ENCODE measurements at places on chromosomes 16 and 17.

DNA sequence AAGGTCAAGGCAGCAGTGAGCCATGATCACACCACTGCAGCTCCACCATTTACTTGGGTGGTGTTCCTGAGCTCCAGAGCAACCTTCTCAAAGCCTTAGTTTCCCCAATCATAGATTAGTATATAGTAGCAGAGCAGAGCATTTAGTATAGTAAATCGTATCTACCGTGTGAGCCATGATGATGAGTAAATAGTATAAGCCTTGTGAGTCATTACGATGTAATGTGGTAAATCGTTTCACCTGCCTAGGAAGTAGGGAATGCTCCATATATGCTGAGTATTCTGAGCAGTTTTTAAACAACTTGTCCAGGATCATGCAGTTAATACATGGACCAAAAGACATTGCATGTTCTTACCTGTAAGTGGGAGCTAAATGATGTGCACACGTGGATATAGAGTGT, 66.4 kb downstream of the SCNN1B start:
- DNase-seq: no peak

DNA sequence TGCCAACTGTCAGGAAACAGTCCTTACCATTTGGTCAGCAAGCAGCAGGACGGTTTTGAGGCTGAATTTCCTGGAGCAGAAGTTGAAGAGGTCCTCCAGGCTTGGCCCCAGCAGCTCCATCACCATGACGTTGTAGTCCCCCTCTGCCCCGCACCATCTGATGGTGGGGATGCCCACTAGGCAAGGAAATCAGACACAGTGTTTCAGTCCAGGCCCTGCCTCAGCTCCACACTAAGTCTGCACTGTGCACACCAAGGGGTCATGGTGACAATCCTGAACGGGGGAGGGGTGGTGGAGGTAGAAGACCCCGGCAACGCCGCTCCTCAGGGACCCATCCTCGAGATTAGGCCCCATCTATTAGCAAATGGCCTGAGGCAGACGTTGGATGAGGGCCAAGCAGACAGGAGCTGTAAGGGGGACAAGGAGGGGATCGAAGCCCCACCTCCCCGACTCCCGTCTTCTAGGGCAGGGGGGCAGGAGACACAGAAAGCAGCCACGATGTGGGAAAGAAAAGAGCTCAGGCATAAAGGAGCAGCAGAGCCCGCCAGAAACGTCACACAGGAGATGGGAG, 18.0 kb downstream of the CSNK1D start:
- DNase-seq: no peak

- peak; percentile 77 for DNase-seq
Observed at GRCh38 chr17:10618202-10618635, 38.9 kb downstream of the MYH3 start.

DNA sequence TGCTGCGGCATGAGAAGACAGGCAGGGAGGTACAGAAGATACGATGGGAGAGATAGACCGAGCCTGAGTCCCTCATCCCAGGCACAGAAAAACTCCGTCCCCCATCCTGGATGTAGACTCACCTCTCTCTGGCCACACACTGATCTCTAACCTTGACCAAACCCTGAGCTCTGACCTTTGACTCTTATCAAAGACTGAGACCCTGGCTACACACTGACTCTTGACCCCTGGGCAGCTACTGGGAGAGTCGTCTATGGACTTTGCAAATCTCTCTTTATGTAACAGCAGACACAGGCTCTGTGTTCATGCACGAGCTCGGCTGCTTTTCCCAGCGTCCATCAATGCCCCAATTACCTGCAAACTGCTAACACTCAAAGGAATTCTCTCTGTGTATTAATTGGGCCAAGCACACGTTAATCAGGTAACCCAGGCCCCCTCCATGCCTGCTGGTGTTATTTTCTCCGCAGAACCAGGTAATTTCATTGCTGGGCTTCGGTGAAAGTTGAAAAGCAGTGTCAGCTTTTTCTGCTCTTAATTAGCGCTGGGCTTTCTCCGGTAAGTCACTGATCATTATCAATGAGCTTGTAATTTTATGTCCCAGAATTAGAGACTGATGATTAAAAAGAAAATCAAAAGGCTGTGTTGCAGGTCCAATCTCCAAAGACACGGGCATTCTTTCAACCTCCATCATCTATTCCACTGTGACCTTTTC, 179.4 kb upstream of the NLRP1 start:
- DNase-seq: no peak

DNA sequence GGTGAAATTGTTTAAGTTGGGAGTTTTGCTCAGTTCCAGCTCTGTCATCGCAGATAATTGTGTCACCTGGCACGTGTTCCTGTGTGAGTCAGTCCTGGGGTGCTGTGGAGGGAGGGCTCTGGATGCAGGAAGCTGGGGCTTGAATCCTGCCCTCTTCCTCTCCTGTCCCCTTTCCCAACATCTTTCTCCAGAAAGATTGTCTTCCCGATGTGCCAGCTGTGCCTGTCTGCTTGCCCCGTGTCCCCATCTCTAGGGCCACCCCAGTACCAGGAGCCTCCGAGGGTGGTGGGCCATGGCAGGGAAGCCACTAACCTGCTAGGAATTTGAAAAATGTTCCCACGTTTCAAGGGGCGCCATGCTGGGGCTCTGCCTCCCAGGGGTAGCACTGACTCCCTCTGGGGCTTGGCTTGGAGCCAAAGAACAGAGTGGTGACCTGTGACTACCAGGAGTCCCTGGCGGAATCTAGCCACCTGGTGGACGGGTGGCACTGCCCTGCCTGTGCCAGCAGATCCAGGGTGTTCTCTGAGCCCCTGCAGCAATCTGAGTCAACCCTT, 198.1 kb downstream of the ENGASE start:
- no peak for DNase-seq

GRCh38 chr17:68512960-68513474, 787 bp downstream of the PRKAR1A start:
- peak; percentile 64 for DNase-seq

- no peak for DNase-seq
Observed at GRCh38 chr16:63372815-63373214, 1336.6 kb upstream of the CDH8 start.

DNA sequence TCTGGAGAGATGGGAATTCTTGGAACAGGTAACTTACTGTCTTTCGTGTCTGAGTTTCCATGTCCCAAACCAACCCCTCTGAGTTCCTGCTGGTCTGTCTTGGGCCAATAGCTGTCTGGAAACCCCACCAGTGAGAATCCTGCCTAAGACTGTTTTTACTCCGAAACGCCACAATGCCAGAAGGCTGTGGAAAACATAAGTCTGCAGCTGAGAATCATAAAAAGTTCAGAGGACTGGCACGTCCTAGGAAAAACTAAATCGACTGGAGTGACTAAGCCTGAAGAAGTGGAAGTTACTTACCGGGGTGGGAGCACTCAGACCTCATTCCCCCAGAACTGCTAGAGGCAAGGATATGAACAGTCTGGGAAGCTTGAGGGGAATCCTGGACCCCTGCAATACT, 13.3 kb downstream of the LRRC75A start:
- peak; percentile 87 for DNase-seq

GRCh38 chr17:69696650-69697049, 282.2 kb downstream of the MAP2K6 start:
- peak; percentile 50 for DNase-seq

DNA sequence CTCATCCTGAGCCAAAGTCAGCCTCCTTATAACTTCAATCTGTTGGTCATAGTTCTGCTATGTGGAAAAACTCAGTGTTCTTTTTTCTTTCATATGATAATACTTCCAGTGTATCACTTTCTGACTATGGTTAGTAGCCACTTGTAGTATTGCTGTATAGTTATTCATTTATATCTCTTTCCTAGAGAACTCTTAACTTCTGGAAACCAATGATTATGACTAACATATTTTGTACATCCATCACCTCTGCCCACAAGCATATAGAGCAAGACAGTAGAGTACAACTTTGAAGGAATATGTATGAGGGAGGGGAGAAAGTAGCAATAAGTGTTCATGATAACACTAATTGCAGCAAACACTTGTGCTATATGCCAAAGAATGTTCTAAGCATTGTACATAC, 38.6 kb downstream of the COX10 start:
- no peak for DNase-seq

DNA sequence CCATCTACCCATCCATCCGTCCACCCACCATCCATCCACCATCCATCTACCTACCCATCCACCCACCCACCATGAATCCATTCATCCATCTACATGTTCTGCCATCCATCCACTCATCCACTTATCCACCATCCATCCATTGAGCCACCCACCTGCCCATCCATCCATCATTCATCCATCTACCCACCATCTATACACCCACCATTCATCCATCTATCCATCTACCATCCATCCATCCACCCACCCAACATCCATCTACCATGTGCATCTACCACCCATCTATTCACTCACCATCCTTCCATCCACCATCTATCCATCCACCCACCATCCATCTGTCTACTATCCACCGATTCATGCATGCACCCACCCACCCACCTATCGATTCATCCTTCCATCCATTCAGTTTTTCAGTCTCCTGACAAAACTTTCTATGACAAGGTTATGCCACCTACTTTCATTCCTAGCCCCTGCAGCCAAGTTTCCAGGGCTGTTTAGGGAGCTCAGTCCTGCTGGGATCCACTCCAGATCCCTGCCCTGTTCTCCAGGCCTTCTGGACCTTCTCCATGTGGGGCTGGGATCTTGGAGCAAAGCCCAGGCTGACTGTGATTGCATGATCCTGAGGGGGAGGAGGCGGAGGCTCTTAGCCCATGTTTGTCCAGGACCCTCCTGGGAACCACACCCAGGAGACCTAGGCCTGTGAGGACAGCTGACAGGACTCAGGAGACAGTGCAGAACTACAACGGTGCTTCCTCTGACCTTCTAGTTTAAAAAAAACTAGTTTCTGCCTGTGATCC, 27.4 kb downstream of the BCO1 start:
- peak; percentile 11 for DNase-seq

DNA sequence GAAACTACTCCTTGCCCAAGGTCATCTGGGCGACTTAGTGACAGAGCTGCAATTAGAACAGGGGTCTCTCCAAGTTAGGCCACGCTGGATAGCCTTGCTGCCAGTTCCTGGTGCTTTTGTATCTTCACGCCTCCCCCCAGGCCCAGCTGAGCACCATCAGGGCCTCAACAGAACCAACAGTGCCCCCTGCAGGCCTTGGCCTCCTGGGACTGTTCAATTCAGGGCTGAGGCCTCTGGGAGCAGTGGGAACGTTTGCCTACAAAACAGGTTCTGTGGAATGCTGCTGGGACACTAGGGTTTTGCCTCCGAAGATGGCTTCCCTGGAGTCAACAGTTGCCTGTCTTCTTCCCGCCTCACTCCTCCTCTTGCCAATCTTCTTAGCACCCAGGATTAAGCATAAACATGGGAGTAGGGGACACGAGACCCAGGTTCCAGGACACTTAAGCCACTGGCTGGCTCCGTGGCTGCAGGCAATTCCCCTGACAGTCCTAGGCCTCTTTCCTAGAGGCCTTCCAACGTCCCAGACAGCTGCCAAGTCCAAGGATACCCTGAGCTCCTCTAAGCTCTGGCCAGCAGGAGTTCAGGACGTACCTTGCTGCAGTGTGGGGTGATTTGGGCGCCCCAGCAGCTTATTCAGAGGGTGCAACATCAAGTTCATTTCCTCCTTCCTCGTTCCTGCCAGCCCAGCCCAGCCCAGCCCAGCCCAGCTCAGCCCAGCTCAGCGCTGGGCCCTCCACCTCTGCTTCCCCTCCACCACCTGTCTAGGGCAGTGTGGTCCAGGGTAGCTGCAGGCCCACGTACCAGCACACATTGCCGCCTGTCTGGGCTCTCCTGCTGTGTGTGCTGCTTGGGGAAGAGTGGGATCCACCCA, 246.6 kb upstream of the RPL38 start:
- DNase-seq: no peak

DNA sequence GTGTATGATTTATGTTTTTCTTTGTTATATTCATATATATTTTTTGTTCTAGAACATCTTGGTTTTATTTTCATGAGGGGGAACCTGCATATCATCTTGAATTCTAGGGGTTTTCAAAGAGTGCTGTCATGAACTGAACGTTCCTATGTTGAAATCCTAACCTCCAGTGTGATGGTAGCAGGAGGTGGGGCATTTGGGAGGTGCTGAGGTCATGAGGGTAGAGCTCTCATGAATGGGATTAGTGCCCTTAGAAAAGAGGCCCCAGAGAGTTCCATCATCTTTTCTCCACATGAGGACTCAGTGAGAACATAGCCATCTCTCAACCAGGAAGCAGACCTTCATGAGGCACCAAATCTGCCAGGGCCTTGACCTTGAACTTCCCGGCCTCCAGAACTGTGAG, 34.6 kb upstream of the CCDC182 start:
- no peak for DNase-seq

DNA sequence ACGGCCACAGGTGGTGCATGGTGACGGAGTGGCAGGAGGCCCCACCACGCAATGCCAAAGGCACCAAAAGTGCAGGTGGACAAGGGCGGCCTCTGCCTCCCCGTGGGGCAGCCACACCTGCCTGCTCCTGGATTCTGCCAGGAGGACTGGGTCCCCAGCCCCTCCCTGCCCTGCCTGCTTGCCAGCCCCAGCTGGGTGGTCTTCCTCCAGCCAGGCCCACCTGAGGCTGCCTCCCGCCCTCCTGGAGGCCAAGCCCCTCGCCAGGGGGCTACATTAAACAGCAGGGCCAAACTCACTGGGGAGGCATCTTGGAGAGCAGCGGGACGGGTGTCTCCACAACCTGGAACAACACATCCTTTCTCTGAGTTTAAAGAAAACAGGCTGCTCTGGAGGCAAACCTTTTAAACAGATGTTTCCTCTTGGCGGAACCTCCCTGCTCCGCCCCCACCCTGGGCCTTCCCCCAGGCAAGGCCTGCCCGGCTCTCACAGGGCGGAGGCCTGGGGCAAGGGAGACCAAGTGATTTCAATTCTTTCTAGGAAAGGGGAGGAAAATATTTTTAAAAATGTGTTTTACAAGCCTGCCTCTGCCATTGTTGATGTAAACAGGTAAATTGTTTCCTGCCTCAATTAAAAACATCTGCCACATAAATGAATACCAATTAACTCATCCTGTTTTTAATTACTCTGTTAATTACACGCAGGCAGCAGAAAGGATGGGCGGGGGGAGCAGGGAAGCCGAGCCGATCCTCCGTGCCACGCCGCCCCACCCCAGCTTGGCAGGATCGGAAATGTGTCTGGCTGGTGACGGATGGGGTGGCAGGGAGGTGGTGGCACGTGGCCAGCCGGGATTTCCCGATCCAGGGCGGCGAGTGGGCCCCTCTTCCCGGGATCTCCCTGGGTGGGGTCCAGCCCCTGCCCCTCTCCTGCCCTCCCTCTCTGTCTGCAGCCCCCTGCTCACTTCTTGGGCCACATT, 54.4 kb upstream of the PABPN1L start:
- DNase-seq: peak; percentile 88

- DNase-seq: no peak
Observed at GRCh38 chr17:60901242-60901641, 223.6 kb downstream of the BCAS3 start.

DNA sequence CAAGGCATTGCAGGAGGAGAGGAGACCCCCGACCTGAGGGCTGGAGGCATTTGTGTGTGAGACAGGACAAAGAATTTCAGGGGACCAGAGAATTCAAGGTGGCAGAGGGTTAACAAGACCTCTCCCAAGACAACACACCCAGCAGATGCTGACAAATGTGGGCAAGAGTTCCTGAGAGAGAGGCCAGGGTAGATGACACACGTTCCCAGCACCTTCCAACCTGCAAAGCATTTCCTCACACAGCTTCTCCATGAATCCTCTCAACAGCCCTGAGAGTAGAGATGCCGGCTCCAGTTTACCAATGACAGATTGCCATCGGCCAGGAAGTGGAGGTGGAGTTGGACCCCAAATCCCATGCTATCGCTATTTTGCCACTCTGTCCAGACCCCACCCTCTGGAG, 25.0 kb downstream of the WNT3 start:
- DNase-seq: no peak
